BJ (cell line): ENCODE measurements at places on chromosomes 6 and 20.

GRCh38 chr6:25387483-25387882 is 108.3 kb downstream of the CARMIL1 start:
- no peak for DNase-seq

- DNase-seq, result no peak
Measured at GRCh38 chr20:47503685-47504084, 2.0 kb downstream of the NCOA3 start.

DNA sequence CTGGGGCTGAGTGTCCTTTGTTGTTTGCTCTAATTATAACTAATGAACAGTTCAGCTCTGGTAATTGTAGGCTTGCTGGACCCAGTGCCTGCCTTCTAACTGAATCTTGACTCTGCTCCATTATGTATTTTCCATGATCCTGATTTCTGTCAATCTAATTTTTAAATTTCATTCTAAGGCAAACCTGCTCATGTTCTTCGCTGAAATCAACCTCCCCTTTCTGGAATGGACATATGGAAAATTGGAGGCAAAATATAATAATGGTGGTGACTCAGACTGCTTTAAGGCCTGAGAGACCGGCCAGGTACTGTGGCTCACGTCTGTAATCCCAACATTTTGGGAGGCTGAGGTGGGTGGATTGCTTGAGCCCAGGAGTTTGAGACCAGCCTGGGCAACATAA is 182.7 kb upstream of the AKAP12 start:
- DNase-seq, result no peak

DNA sequence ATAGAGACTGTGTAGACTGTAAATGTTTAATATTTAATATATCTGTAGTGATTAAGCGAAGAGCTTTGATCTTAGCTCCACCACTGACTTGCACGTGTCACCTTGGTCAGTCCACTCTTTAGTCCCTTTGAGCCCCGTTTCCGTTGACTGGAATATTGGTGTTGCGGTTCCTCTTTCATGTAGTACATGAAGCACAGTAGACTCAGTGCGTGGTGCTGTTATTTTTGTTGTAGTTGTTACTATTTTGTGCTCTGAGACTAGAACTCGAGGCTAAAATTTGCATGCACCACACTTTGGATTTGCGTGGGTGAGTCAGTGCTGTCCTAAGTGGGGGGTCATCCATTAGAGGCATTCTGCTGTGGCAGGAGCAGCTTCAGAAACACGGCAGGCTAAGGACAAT is 291.4 kb downstream of the QKI start:
- DNase-seq, result no peak

GRCh38 chr6:36204068-36204753 is 7.7 kb downstream of the BRPF3 start:
- no peak for DNase-seq

- no peak for DNase-seq
Measured at GRCh38 chr6:151842816-151843215, 35.3 kb downstream of the ESR1 start.

- no peak for DNase-seq
Measured at GRCh38 chr20:20747298-20747697, 34.9 kb upstream of the RALGAPA2 start.

- no peak for DNase-seq
Measured at GRCh38 chr20:17658648-17658993, 23.4 kb downstream of the RRBP1 start.

DNA sequence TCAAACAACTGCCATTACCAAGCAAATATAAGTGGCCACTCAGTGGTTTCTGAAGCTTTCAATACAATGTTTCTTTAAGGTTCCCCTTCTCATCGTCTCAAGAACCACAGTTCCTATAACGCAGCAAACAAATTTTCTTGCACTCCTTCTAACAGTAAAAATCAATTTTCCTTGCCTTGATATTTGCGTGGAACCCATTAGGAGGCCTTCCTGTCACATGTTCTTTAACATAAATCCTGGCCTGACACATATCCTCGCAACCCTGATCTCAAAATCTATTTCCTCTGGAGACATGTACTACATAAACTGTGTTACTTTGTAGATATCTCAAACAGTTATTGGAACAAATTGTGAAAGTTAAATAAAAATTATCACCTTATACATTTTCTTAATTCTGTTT is 65.9 kb upstream of the MANEA start:
- DNase-seq, result no peak

GRCh38 chr6:158645064-158646022 is 800 bp upstream of the DYNLT1 start:
- no peak for DNase-seq

GRCh38 chr6:36443471-36444428 is 950 bp downstream of the KCTD20 start:
- DNase-seq, result no peak

DNA sequence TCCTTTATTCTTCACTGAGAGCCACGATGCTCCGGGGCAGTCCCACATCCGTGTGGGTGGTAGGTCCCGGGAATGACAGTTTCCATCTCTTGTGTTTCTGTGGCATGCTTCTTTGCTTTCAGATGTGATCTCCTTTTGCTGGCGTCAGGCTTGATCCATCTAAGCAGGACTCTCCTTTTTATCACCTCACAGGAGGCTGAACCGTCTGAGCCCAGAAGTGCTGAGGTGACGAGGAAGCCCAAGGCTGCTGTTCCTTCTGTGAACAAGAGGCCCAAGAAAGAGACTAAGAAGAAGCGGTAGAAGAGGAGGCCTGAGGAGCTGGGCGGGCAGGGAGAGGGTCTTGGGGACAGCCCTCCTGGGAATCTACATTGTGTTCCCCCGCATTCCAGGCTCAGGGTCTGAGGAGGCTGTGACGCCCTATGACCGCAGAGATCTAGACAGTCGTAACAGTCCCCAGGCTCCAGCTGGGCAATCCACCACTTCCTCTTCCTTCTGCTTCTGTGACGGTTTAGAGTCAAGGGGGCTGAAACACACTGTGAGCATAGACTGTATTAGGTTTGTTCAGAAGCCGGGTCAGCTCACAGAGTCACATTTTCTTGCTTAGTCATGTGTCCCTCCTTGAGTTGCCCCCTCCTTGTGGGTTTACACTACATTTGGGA is 26.8 kb downstream of the MANBAL start:
- no peak for DNase-seq

DNA sequence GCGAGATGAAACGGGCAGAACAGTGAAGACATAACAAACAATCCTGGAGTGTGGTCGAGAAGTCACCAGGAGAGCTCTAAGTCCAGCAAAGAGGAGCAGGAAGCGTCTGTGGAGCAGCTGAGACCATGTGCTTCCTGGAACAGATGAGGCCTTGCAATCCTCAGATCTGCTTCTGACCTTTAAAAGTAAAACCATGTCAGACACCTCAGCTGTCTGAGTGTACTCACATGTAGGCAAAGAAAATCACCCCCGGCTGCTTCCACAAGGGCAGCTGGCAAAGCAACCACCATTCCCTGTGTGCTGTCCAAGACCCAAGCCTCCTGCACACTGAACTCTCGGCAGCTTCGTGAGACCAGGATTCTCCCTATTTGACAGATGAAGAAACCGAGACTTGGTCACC is 76.6 kb downstream of the EDN3 start:
- DNase-seq, result no peak

- DNase-seq, result no peak
Measured at GRCh38 chr6:165820407-165820806, 157.4 kb upstream of the PDE10A start.

- DNase-seq, result no peak
Measured at GRCh38 chr6:21636876-21637275, 43.3 kb downstream of the SOX4 start.

- no peak for DNase-seq
Measured at GRCh38 chr6:41561416-41561815, 15.2 kb downstream of the FOXP4 start.

DNA sequence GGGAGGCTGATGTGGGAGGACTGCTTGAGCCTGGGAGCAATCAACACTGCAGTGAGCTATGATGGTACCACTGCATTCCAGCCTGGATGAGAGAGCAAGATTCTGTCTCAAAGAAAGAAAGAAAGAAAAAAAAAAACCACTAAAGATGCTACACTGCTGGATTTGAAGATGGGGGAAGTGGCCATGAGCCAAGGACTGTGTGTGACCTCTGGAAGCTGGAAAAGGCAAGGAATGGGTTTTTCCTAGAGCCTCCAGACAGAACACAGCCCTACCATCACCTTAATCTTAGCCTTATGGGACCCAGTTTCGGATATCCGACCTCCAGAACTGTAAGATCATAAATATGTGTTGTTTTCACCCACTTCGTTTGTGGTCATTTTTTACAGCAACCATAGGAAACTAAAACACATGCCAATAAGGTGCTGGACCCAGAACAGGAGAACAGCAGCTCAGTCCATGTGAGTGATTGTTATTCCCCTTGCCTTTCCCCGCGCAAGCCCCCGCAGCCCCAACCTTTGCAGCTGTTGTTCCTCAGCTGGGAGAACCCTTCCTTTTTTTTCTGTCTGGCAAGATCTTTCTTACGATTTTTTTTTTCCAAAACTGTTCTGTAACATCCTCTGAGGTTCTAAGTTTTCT is 11.1 kb upstream of the VAPB start:
- DNase-seq, result no peak

DNA sequence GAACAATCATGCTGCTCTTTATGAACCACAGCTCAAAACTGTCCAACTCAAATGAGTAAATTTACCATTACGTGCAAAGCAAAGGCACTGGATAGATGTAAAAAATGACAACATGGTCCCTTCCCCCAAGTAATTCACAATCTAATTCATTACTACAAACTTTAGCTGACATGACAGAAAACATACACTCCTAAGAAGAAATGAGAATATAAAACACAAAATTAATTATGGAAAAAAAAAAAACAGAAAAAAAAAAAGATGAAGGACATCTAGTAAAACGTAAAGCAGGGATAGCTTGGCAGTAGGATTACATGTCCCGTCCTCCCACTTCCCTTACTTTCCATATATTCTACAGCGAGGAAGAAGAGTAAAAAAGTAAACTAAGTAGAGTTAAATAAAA is 5.7 kb downstream of the TUBE1 start:
- DNase-seq, result no peak

- no peak for DNase-seq
Measured at GRCh38 chr6:16759181-16759645, 2.0 kb downstream of the ATXN1 start.

DNA sequence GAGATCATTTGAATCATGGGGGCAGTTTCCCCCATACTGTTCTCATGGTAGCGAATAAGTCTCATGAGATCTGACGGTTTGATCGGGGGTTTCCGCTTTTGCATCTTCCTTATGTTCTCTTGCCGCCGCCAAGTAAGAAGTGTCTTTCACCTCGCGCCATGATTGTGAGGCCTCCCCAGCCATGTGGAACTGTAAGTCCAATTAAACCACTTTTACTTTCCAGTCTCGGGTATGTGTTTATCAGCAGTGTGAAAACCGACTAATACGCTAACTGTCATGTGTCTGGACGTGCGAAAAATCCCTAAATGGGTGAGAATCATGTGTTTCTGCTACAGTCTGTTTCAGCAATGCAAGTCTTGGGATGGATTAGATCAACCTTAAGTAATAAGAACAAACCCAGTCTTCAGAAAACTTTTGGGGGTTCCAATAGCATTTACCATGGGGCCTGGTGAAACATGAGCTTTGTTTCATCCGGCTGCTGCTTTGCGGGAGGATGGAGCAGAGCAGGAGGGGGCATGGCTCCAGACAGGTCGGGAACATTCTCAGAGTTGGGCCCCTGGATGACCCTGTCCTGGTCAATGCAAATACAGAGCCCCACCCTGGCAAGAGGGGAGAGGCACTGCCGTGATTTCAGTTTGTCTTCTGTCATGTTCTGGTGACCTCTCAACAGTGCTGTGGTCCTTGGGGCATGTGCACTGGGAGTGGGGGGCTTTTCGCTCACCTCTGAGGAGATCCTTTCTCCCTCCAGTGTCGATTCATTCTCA is 41.5 kb downstream of the CTCFL start:
- DNase-seq, result no peak

- DNase-seq, result no peak
Measured at GRCh38 chr6:149445573-149445972, 39.2 kb downstream of the ZC3H12D start.

DNA sequence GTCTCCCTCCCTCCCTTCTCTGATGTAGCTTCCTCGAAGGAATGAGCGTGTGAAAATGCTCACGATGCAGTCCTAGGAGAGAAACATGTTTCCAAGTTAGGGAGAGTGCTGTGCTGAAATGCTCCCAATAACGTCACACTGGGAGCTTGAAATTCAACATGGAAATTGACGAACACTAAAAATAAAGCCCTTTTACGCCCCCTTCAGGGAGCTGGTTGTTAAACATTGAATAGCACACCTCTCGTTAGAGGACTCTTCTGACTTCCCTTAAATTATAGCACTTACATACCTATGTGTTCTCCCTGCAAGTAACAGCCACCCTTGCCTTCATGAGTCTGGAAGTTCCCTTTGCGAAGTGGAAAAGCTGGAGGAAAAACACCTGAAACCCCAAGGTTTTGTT is 88.6 kb downstream of the BFSP1 start:
- no peak for DNase-seq

GRCh38 chr6:130212215-130212874 is 10.4 kb downstream of the SAMD3 start:
- DNase-seq, result no peak

GRCh38 chr6:16244446-16244845 is 6.1 kb downstream of the GMPR start:
- no peak for DNase-seq
